ENCODE measurements at places on chromosomes 12 and 14.

DNA sequence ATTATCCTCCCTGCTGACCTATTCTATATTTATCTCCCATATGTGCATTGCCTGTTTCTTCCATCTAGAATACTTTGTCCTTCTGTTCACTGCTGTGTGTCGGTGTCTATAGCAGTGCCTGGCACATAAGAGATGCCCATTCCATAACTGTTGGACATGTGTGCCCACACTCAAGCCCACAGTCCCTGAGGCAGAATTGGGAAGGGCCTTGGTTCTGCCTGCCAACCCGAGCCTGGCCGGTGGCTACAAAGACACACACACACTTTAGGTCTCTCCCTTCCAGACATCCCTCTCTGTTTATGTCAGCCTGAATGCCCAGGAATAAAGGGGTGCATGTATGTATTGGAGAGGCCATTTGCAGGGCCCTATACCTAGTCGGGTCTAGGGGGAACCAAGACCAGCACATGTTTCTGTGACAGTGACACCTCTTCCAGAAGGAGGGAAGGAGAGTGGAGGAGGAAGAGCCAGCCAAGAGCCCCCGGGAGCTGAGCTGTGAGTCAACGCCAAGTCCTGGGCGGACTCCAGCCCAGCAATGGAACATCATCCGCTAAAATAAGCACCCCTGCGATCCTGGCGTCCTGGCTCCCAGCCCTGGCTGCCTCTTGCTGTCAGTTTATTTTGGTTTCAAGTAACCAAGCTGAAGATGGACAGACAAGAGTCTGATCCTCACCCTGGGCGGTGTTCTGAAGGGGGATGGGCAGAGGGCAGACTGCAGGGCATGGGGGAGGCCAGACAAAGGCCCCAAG, 4.3 kb upstream of the ASB2 start:
- peak; percentile 67 for DNase-seq

DNA sequence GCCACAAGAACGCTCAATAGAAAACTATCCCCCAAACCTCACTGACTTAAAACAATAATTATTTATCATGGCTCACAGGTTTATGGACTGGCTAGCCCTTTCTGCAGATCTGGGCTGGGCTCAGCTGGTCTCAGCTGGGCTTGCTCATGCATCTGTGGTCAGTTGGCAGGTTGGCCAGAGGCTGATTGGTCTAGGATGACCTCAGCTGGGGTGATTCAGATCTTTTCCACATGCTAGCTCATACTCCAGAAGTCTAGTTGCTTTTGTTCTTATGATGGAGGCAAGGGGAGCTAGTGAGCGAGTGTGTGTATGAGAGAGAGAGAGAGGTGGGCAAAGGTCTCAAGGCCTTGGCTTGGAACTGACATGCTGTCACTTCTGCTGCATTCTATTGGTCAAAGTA, 181.2 kb upstream of the NRXN3 start:
- DNase-seq: peak; percentile 98

- DNase-seq: no peak
These were observed 124.6 kb upstream of the HIF1A start for GRCh38 chr14:61570549-61571290.

DNA sequence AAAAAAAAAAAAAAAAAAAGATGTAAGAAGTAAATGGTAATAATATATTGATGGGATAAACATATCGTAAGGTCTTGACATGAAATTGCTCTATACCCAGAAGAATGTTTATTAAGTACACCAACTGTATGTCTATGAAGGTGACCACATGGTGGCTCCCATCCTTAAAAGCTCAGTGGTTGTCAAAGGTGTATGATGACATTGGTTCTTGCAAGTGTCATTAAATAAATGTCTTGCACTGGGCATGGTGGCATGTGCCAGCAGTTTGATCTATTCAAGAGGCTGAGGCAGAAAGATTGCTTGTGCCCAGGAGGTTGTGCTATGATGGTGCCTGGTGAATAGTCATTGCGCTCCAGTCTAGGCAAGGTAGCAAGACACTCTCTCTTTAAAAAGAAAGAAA, 10.4 kb downstream of the CCT2 start:
- no peak for DNase-seq

DNA sequence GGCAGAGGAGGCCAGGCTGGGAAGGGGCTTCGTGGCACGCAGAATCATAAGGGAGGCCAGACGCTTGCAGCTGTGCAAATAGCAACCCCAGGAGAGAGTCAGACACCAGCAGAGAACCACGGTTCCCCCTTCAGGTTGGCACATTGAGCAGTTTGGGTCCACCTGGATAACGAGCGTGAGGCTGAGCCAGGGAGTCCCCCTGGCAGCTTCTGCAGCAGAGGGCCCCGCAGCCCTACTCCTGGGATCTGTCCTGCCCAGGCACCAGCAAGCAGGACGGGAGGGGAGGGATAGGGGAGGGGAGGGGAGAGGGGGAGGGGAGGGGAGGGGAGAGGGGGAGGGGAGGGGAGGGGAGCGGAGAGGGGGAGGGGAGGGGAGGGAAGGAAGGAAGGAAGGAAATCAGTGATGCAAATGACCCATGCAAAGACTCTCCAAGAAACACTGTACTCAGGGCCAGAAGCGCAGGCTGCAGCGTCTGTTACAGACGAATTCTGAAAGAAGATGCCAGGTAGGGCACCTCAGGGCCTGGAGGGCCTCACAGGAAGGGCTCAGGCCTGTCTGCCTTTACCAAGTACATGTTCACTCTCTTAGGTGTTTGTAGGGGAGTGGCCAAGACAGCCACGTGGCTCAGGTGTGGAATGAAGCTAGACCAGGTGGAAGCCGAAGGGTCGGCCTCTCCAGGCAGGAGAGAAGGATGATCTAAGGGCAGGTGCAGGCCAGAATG, 32.3 kb upstream of the MMP17 start:
- no peak for DNase-seq

GRCh38 chr12:41162461-41162860, 25.7 kb upstream of the PDZRN4 start:
- DNase-seq: no peak

DNA sequence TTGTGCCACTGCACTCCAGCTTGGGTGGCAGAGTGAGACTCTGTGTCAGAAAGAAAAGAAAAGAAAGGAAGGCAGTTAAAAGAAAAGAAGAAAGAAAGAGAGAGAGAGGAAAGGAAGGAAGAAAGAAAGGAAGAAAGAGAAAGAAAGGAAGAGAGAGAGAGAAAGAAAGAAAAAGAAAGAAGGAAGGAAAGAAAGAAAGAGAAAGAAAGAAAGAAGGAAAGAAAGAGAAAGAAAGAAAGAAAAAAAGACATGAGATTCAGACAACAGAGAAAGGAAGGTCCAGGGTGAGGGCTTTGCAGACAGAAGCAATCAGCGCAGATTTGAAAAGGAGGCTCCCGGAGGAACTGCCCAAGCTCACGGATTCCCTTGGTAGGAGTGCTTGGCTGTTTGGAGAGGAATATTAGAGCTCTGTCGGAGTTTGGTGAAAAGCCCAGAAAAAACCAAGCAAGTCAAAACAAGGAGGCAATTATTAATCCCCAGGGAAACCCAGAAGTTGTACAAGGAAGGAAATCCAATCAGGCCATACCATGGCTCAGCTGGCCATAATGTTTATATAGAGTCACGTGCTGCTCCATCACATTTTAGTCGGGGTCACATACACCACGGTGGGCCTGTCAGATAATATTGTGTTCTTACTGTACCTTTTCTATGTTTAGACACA, 11.6 kb upstream of the CCDC85C start:
- no peak for DNase-seq

DNA sequence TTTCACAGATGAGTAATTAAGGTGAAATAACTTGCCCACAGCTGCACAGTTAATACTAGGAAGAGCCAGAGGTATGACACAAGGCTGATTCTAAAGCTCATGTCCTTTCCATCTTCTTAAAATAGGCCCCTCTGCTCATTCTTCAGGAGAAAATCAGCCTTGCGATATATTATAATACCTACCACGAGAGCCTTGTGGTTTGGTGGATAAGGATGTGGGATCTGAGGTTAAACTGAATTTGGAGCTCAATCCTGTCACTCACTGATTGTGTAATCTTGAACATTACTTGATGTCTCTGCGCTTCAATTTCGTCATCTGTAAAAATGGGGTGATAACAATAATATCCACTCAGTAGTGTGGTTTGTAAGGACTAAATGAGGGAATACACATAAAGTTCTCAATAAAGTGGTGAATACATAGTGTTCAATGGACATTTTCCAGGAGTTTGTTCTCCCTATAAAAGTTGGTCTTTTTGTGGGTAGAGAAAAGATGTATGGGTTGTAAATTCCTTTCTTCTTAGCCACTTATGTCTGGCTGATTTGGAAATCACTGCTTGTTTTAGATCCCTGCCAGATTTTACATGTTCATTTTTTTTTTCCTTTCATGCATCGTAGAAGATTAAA, 25.1 kb upstream of the ATP2B1 start:
- DNase-seq: peak; percentile 86

GRCh38 chr12:75961878-75962277, 69.7 kb downstream of the PHLDA1 start:
- no peak for DNase-seq

DNA sequence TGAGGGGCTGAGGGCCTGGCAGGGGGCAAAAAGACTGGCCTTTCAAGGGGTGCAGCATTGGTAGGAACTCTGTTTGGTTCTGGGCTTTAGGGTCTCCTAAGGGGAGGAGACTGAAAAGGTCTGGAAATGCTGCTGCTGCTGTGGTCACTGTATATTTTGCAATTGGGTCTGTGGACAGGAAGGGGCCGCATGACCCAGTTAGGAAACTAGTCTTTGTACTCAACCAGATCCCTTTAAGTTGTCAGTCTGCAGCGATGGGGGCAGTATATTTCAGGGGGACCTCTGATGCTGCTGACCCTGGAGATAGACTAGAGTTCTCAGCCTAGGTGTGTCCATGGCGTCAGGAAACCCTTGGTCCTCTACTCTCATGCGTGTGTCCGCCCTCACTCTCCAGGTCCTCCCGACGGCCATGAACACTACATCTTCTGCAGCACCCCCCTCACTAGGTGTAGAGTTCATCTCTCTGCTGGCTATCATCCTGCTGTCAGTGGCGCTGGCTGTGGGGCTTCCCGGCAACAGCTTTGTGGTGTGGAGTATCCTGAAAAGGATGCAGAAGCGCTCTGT, 4.0 kb downstream of the LTB4R start:
- DNase-seq: no peak

GRCh38 chr12:105613887-105614286, 283.4 kb downstream of the C12orf75 start:
- DNase-seq: no peak

GRCh38 chr14:60965402-60965801, 15.5 kb downstream of the TRMT5 start:
- peak; percentile 79 for DNase-seq

- no peak for DNase-seq
These were observed 88.1 kb downstream of the TMEM30B start for GRCh38 chr14:61192989-61193388.

All from stromal cell of bone marrow (primary cell).